ENCODE measurements at places on chromosomes 5 and 9. TPM values are rescaled to one million over a fixed set of nuclear protein-coding genes. Genes with fewer than 3 reads are reported as not detected.

Gene MARCOL
- not detected for total RNA-seq

Gene IFNA21
- total RNA-seq: not detected

Gene PHF2
- total RNA-seq: 12.1 TPM

Gene DNAI1
- not detected for total RNA-seq

Gene CBY3
- not detected for total RNA-seq

Gene STPG3
- total RNA-seq: not detected

Gene PIP5K1B
- 1.3 TPM for total RNA-seq

Gene DOLPP1
- 14.7 TPM for total RNA-seq

Gene OGN
- total RNA-seq: 0.68 TPM

Gene EGFL7
- total RNA-seq: 13.0 TPM

Gene PCDHB13
- 3.4 TPM for total RNA-seq

Gene ACOT12
- not detected for total RNA-seq

Gene CD74
- 125 TPM for total RNA-seq

Gene SLC25A2
- total RNA-seq: 0.24 TPM

Gene GZMA
- total RNA-seq: 0.36 TPM

Gene EQTN
- not detected for total RNA-seq

Gene PFDN1
- total RNA-seq: 33.5 TPM

Gene PCDHGB5
- 5.8 TPM for total RNA-seq

Gene INPP5E
- 5.7 TPM for total RNA-seq

Gene SNX2
- 40.4 TPM for total RNA-seq

Gene SHROOM1
- 6.9 TPM for total RNA-seq

Gene NTRK2
- total RNA-seq: 9.8 TPM

Gene CDH10
- not detected for total RNA-seq

Gene CRHBP
- total RNA-seq: 0.36 TPM

Gene LHX6
- 1.3 TPM for total RNA-seq

Gene PDE6A
- total RNA-seq: 0.48 TPM

Gene TAS2R1
- total RNA-seq: not detected

Gene HACD4
- total RNA-seq: 1.6 TPM

Gene SOHLH1
- total RNA-seq: not detected

Gene SPINK4
- not detected for total RNA-seq

Gene PCDHB5
- total RNA-seq: 0.40 TPM

Gene HSD17B3
- not detected for total RNA-seq

Gene FGF1
- total RNA-seq: 0.88 TPM

Gene ZSWIM6
- total RNA-seq: 6.3 TPM

Gene SPAAR
- total RNA-seq: 0.16 TPM

Gene KCNV2
- total RNA-seq: not detected

Gene MTAP
- total RNA-seq: 50.5 TPM

Gene GLRA1
- total RNA-seq: not detected

Gene BHMT2
- 0.72 TPM for total RNA-seq

Gene PHF24
- 0.48 TPM for total RNA-seq

Gene SPATA31C1
- total RNA-seq: not detected

Gene GABRA1
- not detected for total RNA-seq

Gene PRKACG
- total RNA-seq: not detected

Gene RNF180
- total RNA-seq: 2.8 TPM

Gene TRIM36
- 1.2 TPM for total RNA-seq
